ENCODE measurements at places on chromosomes 13 and 19. TPM values are rescaled to one million over a fixed set of nuclear protein-coding genes. Genes with fewer than 3 reads are reported as not detected.

SELENOV gene
- not detected for total RNA-seq

ELANE gene
- 0.69 TPM for total RNA-seq

WASF3 gene
- total RNA-seq = 11.2 TPM

CHST8 gene
- not detected for total RNA-seq

PLPP2 gene
- 11.1 TPM for total RNA-seq

KCTD4 gene
- total RNA-seq = not detected

LHFPL6 gene
- total RNA-seq = 34.0 TPM

DMKN gene
- 6.6 TPM for total RNA-seq

TPTE2 gene
- not detected for total RNA-seq

ABCC4 gene
- 58.2 TPM for total RNA-seq

PEPD gene
- total RNA-seq = 88.9 TPM

ITPKC gene
- total RNA-seq = 12.6 TPM

PGLYRP1 gene
- not detected for total RNA-seq

COL5A3 gene
- 1.7 TPM for total RNA-seq

GIPR gene
- 0.16 TPM for total RNA-seq

KLF12 gene
- 5.5 TPM for total RNA-seq

SLC25A41 gene
- 0.17 TPM for total RNA-seq

LRRC25 gene
- total RNA-seq = 0.34 TPM

PSG7 gene
- not detected for total RNA-seq

SHISA7 gene
- total RNA-seq = not detected

ONECUT3 gene
- total RNA-seq = not detected

HIPK4 gene
- 0.16 TPM for total RNA-seq

PSG11 gene
- total RNA-seq = not detected

AXL gene
- total RNA-seq = 126 TPM

ZSCAN18 gene
- 31.4 TPM for total RNA-seq

U2AF2 gene
- 77.7 TPM for total RNA-seq

ZNF610 gene
- total RNA-seq = 3.9 TPM

S1PR4 gene
- total RNA-seq = not detected
